ENCODE measurements at places on chromosomes 3 and 15.
A peak's percentile ranks its signal among the peaks of the same experiment; 100 is the strongest.

DNA sequence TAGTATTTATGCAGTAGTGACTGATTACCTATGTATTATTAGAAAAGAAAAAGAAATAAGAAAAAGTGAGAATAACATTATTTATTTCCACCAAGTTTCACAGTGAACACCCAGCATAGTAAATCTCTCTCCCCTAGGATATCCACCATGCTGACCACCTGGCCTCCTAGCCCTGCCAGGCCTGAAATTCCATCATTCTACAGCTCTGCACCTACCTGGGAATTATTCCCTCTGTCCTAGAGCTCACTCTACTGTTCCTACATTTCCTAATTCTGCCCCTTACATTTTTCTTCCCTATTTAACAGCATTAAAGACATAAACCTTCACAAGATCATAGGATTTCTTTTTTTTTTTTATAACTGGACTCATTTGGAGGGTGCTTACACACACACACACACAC lies 525.3 kb upstream of the PPP2R3A start:
- no peak for DNase-seq

DNA sequence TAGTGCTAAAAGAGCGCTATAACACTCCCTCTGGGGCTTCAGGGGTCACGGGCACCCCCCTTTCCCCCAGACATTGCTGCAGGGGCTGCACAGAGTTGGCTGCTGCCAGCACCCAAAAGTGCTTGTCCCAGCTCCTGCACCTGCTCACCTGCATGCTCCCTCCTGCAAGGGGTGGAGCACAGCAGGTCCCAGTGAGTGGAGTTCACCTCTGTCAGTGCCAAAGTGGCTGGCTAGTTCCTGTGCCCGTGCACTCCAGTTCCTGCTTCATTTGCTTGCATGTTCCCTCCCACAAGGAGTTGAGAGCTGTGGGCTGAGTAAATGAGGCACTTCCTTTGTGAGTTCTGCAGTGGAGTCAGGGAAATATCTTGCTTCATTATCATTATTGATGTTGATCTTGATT lies 476.9 kb downstream of the SQOR start:
- DNase-seq: no peak

- no peak for DNase-seq
Observed at GRCh38 chr3:85005946-85006345, 47.2 kb downstream of the CADM2 start.

GRCh38 chr15:70192490-70192889 lies 94.8 kb upstream of the TLE3 start:
- DNase-seq: no peak

DNA sequence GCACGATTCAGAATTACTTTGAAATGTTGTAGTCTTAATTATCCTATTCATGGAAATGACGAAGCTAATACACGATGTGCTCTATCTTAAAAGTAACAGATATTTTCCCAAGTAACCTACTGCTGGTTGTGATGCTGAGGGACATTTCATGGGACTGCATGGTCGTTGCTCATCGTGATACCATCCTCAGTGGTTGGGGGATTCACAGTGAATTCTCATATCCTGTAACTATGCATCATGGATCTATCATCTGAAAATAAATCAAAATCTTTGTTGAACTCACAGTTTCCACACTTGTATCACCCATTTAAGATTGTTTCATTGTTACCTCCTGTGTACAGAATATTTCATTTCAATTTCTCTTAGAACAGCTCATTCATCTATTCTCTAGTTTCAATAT lies 84.7 kb downstream of the OPA1 start:
- DNase-seq: no peak

DNA sequence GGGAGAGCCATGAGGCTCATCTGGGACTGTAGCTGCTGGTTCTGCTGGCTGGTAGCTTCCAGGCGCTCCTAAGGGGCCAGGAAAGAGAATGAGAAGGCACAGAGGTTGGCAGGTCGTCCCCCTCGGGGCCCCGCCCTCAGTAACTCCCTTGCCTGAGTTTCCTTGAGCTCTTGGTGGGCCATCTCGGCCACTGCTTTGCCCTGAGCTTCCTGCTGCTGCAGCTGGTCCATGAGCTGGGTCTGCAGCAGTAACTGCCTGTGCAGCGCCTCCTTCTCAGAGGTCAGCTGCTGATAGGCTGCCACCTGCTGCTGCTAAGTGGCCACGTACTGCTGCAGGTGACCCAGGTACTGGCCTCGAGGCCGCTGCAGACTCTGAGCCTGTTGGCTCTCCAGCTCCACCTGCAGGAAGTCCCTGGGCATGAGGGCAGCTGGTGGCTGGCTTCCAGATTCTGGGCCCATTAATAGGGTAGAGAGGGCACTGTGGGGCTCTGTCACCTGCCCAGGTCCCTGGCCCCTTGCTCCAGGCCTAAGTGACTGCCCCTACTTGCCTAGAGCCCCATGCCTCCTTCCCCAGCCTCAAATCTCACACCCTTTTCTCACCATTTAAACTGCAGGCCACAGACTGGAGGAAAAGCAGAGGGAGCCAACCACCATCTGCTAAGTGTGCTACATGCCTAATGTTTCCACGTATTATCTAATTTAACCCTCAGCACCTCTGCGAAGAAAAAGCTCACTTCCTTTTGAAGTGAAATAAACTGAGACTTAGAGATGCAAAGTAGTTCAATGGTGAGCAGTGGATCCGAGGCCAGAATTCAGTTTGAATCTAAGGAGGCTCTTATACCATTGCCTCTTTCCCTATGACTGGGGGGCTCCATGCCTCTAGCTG lies 10.8 kb upstream of the VPS33B start:
- peak; percentile 4 for DNase-seq

DNA sequence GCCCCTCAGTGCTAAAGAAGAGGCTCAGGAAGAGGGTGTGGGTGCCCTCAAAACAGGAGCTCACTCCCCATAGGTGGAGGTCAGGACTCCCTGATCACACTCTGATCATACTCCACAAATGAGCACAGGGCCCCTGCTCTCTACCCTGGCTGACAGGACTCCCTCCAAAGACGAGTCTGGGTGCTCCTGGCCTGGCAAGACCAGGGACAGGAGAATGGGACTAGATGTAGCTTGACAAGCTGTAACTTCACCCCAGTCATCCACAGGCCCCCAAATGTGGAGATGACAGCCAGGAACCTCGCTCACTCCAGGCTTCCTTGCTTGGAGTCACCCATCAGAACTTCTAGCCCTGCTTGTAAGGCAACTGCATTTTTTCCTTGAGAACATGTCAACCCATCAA lies 11.1 kb downstream of the SCN5A start:
- no peak for DNase-seq

DNA sequence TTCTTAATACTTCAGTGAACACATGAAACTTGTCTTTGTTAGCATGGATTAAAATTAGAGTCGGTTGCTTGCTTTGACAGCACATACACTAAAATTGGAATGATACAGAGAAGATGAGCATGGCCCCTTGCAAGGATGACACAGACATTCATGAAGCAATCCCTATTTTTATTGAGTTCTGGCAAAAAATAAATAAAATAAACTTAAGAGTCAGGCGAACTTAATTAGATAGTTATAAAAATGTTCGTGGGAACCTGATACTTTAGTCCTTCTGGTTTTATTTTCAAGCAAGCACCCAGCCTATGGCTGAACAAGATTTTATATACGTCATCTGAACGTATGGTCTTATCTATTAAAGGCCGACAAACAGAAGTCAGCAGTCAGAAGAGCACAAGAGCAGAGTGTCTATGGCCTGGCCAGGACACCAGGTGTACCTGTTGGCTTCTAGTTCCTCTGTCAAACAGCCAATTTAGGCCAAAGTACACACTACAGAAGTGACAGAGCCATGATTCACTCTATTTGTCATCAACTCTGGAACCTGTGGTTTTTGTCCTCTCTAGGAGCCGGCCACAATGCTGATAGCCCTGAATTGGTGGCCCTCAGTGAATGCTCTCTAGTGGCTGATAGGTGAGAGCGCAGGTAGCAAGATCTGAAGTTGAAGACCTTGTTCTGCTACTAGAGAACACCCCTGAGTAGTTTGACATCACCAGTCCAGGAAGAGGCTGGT lies 64.3 kb downstream of the LEO1 start:
- DNase-seq: peak; percentile 15

DNA sequence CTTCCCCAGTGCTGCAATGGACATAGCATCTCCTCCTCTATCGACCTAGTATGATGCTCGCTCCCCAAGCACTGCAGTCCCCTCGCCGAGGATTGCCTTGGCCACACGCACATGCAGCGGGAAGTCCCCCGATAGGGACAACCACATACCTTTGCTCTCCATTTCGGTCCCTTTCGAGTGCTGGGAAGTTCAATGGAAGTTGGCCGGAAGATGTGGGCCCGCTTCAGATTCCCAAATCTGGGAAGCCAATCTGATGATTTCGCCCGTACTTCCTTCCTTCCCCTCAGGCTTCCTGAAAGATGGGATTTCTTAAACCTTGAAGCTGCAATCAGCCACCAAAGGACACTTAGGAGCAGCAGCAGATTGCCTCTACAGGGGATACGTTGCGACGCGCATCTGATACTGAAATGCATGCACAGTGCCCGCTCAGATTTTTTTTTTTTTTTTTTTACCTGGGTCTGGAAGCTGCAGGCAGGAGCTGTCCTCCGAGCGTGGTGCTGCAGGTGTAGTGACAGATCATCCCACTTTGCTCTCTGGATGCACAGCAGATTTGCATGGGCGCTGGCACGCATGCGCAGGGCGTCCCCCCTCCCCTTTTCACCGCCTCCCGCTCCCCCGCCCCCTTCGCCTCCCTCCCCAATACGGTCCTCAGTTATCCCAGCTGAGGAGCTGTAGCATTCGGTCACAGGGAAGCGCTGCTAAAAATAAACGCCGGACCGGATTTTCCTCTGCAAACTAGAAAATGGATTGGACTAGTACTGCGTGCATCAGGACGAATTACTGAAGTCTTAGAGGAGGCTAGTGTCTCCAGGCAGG lies at the start of gene FGF12:
TSS of gene FGF12 (minus strand) at position 510 of the 816 bp plus-strand sequence.
- peak; percentile 35 for DNase-seq

- no peak for DNase-seq
Observed at GRCh38 chr3:63323766-63324165, 45.7 kb downstream of the SYNPR start.

DNA sequence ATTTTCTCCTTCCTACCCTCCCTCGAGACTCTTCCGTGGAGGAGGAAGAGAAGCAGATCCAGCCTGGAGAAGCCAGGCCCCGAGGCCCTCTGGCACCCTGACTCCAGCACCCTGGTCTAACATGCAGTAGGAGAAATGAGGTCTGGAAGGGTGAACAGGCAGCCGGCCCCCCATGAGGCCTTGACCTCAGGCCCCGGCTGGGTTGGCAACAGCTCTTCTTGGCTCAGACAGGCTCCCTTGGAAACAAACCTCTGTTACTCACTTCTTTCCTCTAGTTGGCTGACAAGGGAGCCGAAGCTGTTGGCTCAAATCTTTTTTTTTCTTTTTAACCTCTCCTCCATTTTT lies 73.4 kb downstream of the CPN2 start:
- DNase-seq: peak; percentile 61

GRCh38 chr3:60931452-60931851 lies 319.8 kb downstream of the FHIT start:
- no peak for DNase-seq

DNA sequence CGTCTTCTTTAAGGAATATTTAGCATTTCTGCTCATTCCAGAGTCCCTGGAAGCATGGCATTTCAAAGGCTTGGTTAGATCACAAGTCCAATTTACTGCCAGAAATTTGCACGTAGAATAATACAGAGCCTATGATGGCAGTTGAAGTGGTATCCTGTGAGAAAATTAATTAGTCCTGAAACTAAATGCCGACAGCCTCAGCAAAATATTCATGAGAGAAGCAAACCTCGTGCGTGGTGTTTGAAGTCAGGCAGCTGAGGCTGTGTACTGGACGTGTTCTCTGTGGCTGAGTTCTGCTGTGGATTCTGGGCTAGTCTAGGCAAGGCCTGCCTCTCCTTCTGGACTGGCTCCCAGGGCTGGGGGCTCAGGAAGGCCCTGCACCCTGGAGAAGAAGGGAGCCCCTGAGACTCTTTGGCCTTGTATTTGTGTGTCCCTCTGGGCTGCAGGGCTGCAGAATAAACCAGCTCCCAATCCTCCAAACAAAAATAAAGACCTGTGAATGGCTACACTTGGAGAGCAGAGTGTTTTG lies 106.6 kb downstream of the APBA2 start:
- DNase-seq: no peak

- DNase-seq: peak; percentile 80
Observed at GRCh38 chr3:107240183-107241091, 136.8 kb upstream of the CCDC54 start.

DNA sequence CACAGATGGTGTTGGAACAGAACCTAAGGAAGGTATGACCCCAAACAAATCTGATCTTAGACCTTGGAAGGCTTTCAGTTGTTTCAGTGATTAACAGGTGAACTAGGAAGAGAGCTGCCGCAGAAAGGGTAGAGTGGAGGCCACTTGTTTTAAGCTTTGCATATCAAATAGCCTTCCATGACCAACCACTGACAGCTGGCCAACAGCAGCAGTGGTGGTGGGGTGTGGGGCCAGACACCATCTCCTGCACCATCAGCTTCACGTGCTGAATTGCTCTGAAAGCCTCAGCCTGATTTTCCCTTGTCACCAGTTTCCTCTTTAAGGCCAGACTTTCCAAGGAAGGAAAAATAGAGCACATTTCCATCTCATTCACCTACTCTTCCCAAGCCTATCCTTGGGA lies 16.6 kb upstream of the OSBPL11 start:
- no peak for DNase-seq

GRCh38 chr3:101886626-101887025 lies 37.3 kb downstream of the NFKBIZ start:
- no peak for DNase-seq

DNA sequence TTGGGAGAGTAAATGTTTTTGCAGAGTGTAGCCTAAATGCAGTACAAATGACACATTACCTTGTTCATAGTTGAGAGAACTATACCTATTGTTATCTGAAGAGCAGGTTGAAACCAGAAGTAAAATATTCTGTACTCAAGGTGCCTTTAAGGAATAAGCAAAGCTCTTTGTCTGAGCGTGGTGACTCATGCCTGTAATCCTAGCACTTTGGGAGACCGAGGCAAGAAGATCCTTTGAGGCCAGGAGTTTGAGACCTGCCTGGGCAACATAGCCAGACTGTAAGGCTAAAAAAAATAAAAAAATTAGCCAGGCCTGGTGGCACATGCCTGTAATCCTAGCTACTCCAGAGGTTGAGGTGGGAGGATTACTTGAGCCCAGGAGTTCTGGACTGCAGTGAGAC lies 2.2 kb upstream of the RNF13 start:
- no peak for DNase-seq

DNA sequence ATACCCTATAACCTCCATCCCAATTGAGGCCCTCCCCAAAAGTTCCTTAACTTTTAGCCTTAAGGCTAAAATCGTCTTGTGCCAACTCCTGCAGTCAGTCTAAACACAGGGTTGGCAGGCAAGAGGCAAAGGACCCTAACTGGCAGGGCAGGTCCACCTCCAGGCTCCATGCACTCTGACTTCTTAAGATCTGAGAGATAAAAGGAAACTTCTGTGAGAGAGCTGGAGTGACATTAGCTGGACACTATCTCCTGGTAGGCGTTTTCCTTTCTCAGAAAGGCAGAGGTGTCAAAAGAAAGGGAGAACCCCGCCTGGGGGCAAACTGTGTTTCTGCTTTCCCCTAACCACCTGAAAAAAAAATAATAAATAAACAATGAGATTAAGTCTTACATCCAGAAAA lies 3.6 kb downstream of the CHSY1 start:
- DNase-seq: no peak

All from fibroblast of skin of scalp (primary cell).